ENCODE measurements at places on chromosomes 3 and 15.

DNA sequence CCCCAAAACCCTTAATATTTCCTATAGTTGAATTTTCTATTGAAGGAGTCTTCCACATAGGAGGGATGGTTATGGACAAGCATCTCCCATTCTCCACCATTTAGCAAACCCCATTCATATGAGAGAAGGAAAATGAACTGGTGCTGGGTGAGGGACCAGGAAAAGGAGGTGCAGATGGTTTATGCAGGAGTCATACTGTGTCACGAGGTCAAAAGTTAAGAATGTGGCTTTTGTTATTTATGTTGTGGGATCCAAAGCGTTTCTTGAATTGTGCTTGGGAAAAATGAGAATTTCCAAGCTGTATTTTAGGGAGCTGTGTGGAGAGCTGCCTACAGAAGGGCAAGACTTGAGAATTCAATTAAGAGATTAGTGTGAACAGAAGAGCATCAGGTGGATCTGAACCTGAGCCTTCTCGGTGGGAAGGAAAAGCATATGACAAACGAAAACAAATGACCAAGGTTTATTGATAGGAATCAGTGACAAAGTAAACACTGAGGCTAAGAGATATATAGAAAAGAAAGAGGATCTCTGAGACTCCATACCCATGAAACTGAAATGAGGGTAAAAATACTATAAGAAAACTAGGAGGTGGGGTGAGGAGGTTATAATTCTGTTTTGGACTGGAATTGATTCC is 473.3 kb upstream of the NR2F2 start:
- DNase-seq: no peak

- peak; percentile 56 for DNase-seq
Observed at GRCh38 chr3:16079519-16079918, 95.0 kb upstream of the GALNT15 start.

- no peak for DNase-seq
Observed at GRCh38 chr3:126119976-126120375, 36.1 kb upstream of the SLC41A3 start.

GRCh38 chr15:87038404-87038803 is 958.7 kb downstream of the AGBL1 start:
- DNase-seq: no peak

DNA sequence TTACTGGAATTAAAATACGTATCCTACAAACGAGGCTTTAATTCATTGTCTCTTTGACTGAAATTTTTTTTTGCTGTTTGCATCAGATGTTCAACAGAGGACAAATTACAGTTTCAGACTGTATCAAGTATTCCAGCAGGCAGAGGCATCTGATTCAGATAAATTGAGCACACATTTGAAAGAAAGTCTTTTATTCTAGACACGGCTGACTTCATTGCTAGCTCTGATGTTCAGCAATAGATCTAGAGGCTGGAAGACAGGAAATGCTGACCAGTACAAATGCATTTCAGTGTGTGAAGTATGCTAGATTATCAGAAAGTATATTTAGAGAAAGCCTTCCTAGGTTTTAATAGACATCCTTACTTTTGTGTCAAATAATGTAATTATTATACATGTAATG is 472.2 kb downstream of the NLGN1 start:
- DNase-seq: no peak

- peak; percentile 55 for DNase-seq
Observed at GRCh38 chr3:184227481-184227935, 1.9 kb upstream of the VWA5B2 start.

DNA sequence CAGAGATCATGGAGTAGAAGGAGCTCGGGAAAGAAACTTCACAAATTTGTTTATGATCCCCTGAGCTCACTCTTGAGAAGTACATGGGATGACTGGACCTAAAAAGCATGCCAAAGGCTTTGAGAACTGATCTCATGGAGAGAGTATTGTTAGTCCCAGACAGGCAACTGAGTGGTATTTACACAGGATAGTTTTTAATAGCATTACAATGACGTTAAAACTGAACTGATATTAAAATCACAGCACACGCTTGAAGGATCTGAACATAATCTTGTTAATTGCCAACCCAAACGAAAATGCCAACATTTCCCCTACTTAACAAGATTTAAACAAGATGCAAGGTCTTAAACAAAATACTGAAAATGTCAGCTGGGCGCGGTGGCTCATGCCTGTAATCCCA is 113.2 kb upstream of the NLGN1 start:
- no peak for DNase-seq

DNA sequence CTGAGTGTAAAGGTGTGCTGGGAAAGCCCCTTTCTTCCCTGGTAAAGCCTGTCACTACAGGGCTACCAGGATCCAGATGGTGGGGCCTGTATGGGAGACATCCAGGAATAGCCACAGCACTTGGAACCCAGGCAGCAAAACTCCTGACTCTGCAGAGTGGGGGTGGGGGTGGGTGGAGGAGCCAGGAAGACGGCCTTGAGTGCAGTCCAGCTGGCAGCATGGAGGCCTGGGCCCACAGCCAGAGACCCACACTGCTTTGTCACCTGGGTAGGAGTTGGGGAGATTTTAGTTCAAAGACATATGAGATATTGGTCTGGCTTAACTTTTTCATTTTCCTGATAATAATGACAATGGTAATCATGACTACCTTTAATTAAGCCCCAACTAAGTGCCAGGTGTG is 116.7 kb upstream of the MRPS22 start:
- DNase-seq: no peak

DNA sequence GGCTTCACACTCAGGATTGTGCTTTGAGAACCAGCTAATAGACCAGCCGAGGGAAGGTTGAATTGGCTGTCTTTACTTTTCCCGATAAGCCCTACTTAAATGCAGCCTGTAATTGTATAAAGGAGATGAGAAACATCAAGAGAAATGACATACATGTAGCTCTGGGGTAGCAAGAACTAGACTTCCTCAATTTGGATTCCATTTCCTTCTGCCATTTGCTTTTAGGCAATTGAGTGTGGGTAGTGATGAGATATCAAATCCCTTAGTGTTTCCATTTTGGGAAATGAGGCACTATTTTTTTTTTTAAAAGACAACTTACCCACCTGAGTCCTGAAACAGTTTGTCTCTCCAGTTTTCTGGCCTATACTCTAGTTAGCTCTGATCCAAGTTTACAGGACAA is 2.2 kb downstream of the INAFM2 start:
- DNase-seq: no peak

GRCh38 chr3:46667061-46667621 is 26.3 kb downstream of the ALS2CL start:
- no peak for DNase-seq

- peak; percentile 64 for DNase-seq
Observed at GRCh38 chr3:32340039-32340438, 51.6 kb upstream of the CMTM7 start.

DNA sequence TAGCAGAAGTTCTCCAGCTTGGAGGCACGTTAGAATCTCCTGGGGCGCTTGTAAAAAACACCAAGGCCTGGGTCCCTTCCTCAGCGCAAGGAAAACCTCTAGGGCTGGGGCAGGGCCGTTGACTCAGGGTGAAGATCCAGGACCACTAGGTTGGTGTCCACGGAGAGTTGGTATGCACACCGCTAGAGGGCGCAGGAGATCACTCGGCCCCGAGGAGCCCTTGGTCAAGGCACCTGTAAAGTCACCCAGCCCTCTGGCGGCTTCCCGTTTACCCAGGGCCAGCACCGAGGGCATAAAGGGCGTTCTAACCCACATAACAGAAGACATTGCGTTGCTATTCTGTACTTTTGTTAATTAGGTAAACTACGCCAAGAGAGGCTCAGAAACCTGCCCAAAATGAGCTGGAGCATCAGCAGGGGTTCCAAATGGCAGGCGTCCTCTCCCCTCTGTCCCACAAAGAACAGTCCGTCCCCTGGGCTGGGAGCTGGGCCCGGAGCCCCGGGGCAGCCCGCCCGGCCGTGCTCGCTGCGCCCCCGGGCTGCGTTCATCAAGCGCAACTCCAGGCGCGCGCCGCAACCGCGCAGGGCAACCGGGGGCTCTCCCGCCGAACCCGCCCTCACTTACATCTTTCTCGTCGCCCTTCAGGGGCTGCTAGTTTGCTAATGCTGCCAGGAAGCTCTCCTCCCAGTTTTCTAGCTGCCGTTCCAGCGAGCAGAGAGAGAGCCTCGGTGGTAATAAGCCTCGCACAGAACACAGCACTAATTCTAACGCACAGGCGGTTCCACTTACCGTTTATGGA is 332.1 kb downstream of the ARRDC4 start:
- peak; percentile 32 for DNase-seq

GRCh38 chr15:98369081-98369716 is 279.1 kb upstream of the IGF1R start:
- DNase-seq: no peak

DNA sequence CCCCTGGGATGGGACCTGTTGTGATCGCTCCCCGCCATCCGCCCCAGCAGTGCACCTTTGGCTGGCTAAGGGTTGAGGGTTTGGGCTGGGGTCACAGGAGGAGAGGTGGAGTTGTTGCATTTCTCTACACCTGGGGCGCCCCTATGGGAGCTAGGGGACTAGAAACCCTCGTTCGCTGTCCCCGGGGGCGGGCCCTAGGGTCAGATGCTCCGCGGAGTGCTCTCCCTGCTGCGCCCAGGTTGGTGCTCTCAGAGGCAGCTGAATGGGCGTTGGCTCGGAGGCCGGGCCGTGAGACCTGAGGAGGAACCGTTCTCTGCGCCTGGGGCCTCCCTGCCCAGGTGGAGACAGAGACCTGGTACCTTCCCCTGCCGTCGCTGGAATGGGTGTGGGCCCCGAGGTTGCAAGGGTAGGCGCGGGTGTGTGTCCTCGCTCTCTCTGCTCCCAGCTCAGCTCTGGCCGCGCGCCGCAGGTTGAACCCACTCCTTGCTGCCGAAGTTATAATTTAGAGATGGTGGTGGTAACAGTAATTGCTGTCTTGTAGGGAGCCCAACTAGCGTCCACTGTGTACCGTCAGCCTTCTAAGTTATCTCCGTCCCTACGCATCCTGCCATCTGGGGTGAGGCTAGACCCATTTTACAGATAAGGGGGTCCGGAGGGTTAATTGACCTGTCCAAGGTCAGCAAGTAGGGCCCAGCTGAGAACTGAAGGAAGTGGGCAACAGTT is 965 bp downstream of the FLNB start:
- peak; percentile 50 for DNase-seq

GRCh38 chr15:81183439-81183775 is 13.3 kb upstream of the IL16 start:
- DNase-seq: no peak

DNA sequence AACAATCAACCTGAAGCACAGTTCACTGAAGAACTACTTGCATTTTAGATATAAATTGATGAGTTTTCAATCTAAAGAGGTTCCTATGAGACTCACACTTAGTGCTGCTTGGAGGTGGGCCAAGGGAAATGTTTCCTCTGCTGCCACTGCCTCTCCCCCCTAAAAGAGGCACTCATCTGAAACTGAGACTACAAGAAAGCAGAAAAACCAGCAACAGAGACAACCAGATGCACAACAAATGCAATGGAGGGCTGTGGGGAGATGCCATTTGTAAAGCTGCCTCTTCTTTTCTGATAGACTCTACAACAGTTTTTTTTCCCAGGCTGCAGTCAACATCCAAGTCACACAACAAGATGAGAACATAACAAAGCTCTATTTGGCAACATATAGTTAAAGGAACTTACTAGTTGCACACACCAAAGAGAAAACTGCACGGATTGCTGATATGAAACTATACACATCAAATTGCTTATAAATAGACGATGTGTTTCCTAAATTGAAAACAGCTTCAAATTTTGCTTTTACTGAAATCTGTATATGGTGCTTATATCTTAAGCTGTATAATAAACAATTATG is 11.0 kb downstream of the TSPAN3 start:
- peak; percentile 60 for DNase-seq

DNA sequence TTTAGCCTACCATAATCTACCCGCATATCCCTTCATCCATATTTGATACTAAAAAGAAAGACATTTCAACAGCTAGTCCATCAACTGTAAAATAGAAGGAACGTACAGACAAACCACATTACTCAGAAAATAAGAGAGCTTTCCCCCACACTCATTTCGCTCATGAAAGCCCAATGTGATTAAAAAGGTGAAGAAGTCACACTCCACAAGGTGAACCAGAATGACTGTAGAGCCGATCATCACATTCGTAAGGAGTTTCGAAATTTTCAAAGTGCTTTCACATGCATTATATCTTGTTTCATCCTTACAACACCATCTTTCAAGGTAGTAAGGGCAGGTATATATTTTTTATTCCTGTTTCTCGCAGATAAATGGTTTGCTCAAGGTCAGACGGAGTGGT is 225.3 kb downstream of the FOXP1 start:
- no peak for DNase-seq

DNA sequence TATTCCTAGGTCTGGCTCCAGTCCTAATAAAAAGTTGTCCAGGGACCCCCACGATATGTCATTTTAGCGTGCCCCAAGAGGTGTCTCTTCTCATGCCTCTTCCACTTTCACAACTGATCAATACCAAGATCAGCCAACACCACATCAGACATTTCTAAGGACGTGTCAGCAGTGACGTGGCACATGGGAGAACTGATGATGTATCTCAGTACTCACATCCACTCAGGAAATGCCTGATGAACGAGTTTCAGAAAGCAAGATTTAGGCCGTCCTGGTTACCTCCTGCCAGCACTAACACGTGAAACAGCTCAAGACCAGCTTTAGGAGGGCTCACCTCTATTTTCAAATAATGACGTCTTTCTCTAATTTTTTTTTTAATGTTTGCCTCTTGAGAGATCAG is 19.6 kb downstream of the VGLL4 start:
- no peak for DNase-seq

- DNase-seq: no peak
Observed at GRCh38 chr3:147407114-147407497, 763 bp upstream of the ZIC4 start.

GRCh38 chr3:25471081-25471768 is 43.2 kb downstream of the RARB start:
- peak; percentile 61 for DNase-seq

DNA sequence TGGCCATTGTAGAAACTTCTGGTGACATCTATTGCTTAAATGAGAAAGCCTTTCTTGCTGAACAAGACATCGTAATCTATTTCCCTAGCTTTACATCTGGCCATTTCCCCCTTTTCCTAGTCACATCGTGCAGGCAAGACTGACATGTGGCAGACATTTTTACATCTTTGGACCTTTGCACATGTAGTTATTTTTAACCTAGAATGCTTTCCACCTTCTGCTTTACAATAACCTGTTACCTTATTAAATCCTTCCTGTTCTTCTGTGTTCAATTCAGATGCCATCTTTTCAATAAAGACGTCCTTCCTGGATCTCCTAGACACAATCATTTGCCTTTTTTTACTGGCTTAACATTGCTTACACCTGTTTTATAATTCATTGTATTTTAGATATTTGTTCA is 343.3 kb downstream of the DIPK2A start:
- DNase-seq: no peak

GRCh38 chr15:78922527-78922926 is 22.3 kb downstream of the CTSH start:
- DNase-seq: no peak

DNA sequence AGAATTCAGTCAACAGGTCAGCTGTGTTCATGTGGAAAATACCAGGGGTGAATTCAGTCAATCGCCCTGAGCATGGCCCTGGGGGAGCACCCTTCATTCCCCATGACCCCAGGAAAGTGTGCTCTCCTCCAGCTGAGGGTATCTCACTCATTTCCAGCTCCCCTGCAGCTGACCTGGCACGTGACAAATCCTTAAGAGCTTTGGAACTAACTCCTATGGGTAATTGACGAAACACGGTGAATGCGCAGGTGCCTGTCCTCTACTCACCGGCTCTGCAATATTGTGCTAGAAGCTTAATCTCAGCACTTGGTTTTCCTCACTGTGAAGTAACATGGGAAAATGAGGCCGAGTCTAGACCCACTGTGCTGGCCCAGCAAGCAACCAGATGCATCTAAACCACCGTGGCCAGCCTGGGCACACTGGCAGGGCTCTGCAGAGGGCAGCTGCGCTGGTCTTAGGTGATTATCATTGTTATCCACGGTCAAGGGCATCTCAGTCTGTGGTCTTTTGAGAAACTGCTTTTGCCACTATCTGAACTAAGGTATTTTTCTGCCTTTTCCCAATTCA is 63.1 kb downstream of the SPSB4 start:
- DNase-seq: no peak

Measured in adipocyte (in vitro differentiated cells).